ENCODE measurements at places on chromosomes 7 and 10.

DNA sequence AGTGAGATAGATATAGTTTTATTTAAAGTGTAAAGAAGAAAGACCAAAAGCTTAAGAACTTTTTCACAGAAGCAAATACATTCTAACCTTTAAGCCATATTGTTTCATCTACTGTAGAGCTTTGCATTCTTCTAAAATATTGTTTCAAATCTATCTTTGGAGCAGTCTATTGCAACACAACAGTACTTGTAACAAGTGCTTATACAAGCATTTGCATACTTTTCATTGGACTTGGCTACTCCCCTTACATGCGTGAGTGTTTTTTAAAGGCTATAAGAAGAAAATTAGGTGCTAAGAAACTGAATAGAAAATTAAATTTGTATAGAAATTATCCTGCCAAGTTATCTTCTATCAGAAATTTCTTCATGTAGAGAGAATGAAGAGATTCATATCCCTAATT lies 45.3 kb downstream of the SEMA3E start:
- DNase-seq = no peak

- DNase-seq = peak; percentile 51
These were observed 52.2 kb downstream of the IGF2BP3 start for GRCh38 chr7:23418046-23418445.

DNA sequence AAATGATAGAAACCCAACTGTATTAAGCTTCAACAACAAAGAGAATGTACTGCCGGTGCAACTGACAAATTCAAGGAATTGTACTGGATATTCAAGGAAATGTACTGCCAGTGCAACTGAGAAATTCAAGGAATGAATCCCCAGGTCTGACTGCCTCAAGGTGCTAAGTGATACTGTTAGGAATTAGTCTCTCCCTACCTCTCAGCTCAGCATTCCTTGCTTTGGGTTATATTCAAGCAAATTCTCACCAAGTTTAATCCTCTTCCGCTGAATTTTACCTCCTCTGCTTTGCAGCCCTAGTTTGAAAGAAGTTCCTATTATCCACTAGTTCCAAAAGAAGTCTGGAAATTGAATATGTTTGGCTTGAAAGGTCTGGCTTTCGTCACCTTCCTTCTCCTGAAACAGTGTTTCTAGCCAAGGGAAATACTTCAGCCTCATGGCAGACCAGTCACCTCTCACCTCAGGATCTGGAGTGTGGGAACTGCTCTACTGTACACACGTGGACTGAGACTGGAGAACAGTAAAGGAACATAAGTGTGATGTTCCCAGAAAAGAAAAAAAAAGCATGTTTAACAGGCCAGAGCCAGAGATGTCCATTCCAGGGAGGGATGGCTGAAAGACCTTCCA lies 60.4 kb downstream of the SORCS1 start:
- no peak for DNase-seq

DNA sequence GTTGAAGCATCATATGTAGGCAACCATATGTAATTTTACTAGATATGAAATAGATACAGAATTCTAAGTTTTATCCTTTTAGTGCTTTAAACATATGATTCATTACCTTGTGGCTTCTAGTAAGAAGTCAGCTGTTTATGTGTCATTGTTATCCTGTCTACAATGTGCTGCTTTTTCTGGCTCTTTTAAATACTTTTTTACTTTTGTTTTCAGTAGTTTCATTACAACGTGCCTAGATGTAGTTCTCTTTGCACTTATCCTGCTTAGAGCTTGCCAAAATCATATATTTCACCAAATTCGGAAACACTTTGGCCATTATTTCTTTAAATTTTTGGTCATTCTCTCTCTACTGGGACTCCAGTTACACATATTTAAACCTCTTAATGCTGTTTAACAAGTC lies 26.4 kb downstream of the YAE1 start:
- DNase-seq = peak; percentile 52

GRCh38 chr7:2716906-2717292 lies 28.9 kb downstream of the AMZ1 start:
- DNase-seq = no peak

DNA sequence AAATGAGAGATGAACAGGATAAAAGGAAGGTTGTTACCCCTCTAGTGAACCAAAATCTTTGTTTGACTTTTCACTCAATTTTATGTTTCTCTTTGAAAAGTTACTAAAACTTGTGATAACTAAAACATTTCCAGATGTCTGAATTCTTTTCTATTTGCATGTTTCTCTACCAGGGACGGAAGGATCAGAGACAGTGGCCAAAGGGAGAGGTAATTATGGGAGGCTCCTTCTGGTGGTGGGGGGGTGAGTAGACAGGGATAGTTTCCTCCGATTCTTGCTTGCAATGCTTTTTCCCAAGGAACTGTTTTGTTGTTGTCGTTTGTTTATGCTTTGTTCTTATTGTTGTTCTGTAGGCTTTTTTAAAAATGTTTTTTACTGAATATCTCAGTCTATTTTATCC lies 374.8 kb downstream of the INHBA start:
- DNase-seq = no peak

DNA sequence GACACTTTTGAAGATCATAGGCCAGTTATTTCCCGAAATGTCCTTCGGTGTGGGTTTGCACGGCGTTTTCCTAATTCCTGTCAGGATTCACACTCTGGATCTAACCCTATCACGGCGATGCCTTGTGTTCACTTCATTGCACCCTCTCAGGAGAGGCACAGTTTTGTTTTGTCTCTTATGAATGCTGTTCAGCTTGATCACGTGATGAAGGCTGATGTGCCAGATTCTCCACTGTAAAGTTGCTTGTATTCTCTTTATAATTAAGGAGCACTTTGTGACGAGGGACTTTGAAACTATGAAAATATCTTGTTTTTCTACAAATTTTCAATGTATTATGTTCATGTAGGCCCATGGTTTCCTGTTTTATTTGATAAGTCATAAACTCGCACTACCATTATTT lies 568.1 kb downstream of the ACTR3B start:
- DNase-seq = no peak

GRCh38 chr10:100670828-100671479 lies 74.4 kb upstream of the PAX2 start:
- no peak for DNase-seq

DNA sequence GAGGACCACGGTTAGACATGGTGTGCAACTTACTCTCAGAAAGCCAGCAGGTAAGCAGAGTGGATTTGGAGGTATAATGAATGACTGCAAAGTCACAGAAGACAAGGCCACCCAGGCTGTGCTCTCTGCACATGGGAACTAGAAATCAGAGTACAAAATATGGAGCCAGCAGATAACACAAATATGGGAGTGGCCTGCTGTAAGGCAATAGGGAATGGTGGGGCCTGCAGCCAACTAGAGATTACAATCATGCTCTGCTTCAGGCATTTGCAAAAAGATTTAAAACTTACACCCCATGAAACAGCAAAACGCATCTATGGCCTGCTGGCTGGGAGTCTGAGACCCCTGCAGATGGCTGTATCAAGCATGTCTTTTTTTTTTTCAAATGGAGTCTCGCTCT lies 47.0 kb downstream of the RGS10 start:
- no peak for DNase-seq

DNA sequence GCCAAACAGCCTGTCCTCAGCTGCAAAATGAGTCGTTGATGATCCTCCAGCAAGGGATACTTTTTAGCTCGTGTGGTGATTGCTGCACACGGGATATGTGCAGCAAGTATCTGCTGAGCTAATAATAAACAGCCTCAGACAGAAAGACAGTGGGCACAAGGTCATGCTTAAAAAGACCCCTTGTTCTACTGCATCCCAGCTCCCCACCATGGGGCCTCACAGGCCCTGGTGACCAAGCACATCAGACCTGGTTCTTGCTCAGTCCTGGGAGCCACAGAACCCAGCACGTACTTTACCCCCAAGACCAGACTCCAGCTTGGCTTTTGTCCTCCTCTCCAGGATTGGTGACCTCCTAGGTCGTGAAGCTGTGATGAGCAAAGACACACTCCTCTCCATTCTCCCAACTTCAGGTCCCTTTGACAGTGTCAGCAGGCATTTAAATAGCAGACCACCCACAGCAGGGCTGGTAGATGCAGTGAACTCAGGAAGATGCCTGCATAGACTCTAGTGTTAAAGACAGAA lies 50.5 kb downstream of the EGFR start:
- no peak for DNase-seq

DNA sequence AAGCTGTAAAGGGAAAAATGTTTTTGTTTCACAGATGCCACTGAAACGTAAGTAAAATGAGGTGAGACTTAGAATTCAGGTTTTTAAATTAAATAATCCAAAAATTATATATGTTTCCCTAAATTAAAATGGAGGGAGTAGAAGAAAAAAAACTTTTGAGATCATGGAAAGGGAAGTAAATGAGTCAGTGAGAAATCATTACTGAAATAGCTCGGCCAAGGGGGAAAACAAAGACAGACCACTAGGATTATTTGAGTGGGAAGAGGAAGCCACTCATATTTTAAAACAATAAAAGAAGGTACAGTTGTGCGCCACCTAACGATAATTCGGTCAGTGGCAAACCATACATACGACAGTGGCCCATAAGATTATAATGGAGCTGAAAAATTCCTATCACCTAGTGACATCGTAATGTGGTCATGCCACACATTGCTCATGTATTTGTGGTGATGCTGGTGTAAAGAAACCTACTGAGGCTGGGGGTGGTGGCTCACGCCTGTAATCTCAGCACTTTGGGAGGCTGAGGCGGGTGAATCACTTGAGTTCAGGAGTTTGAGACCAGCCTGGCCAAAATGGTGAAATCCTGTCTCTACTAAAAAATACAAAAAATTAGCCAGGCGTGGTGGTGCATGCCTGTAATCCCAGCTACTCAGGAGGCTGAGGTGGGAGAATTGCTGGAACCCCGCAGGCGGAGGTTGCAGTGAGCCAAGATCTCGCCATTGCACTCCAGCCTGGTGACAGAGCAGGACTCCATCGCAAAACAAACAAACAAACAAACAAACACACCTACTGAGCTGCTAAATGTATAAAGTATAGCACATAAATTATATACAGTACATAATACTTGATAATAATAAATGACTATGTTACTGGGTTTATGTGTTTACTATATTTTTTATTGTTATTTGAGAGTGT lies 64.7 kb downstream of the MKX start:
- DNase-seq = no peak

DNA sequence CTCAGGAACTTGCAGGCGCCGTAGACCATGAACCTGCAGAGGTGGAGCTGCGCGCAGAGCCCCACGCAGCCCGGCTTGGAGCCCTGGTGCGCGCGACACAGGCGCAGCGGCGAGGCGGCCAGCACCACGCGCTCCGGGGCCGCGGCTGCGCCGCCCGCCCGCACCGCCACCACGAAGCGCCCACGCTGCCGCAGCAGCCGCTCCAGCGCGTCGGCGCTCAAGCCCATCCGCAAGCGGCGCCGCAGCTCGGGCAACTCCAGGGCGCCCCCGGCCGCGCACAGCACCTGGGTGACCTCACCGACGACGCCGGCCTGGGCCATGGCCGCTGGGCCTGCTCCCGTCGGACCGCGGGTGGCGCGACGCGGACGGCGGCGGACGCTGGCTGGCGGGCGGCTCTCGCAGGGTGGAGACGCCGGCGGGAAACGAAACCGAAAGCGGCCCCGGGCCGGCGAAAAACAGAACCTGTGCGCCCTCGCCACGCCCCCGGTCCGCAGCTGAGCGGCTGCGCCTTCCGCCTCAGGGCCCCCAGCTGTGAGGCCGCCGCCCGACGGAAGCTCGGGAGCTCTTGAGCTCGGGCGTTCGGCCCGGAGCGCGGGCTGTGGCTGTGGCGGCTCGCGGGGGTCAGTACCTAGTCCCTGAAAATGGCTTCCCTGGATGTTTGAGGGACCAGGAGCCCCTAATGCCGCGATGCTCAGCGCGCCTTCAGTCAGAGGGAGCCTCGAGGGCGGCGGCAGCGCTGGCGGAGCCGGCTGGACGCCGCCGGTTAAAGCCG lies at the start of gene PARP12:
Gene PARP12, minus strand, starts transcription at position 424 of the 772 bp plus-strand sequence. Its CDS starts 104 bp downstream, at position 320.
- no peak for DNase-seq

- peak; percentile 86 for DNase-seq
These were observed 18.8 kb upstream of the ARHGAP22 start for GRCh38 chr10:48623607-48624132.

GRCh38 chr10:101851411-101852116 lies 8.0 kb upstream of the KCNIP2 start:
- DNase-seq = no peak

DNA sequence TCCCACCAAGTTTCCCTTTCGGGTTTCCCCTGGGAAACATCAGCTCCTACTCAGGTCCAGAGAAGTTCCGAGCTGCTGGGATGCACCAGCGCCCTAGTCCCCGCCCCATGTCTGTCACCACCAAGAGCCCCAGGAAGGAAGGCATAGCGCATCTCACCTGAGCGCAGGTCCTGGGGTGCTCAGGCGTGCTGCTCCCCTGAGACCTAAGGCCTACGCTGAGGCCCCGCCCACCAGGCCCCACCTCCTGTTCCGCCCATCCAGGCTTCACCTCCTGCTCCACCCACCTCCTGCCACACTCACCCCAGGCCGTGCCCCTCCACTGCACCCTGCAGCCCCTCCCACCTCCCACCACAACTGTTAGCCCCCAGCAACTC lies 1.2 kb upstream of the TFR2 start:
- DNase-seq = no peak

- no peak for DNase-seq
These were observed 81.0 kb downstream of the KIAA1549 start for GRCh38 chr7:138900035-138900828.

DNA sequence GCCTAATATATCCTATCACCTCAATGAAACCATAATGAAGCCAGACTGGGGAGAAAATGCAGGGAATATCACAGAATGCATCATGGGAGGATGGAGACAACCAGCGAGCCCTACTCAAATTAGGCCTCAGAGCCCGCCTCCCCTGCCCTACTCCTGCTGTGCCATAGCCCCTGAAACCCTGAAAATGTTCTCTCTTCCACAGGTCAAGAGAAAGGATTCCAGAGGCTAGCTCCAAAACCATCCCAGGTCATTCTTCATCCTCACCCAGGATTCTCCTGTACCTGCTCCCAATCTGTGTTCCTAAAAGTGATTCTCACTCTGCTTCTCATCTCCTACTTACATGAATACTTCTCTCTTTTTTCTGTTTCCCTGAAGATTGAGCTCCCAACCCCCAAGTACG lies 31.5 kb downstream of the PRSS2 start:
- no peak for DNase-seq

Data from epithelial cell of proximal tubule (primary cell).